ENCODE measurements at places on chromosomes 4 and X.
A peak's percentile ranks its signal among the peaks of the same experiment; 100 is the strongest.

DNA sequence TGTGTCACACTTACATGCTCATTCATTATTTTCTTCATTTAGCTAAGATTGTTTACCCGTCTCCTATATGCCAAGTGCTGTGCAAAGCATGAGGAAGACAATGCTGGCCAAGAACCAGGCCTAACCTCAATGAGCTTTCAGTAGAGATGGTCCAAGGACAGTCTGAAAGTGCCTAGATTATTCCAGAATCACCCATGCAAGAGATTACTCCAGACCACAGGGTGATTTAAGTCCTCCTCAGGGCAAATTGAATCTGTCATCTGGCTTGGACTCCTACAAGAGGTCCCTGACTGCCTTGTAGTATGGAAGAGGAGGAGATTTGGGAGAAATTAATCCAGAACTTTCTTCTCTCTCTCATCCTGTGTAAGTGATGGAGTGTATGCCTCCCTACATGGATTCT lies 99.4 kb upstream of the NDP start:
- DNase-seq, result no peak

DNA sequence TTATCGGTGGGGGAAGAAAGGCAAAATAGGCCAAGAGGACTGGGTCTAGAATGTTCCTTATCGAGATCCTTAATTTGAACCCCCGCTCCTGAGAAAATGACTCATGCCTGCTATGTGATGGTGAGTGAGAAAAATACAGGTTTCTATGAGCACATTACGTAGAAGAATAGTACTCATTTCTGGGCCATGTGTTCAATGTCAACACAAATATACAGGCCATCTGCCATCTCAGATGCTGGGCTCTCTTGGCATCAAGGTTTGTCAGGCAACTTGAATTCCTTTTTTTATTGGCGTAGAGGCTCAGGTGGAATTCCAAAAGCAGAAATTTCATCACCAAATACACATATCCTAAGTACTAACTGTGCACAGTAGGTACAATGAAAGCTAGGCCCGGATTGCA lies 81.4 kb upstream of the TRIM2 start:
- DNase-seq, result no peak

GRCh38 chr4:88523325-88524129 lies at the start of gene PYURF:
PYURF (minus strand) TSS chr4:88523776; CDS start chr4:88523700, 76 bp downstream.
- peak; percentile 90 for DNase-seq

DNA sequence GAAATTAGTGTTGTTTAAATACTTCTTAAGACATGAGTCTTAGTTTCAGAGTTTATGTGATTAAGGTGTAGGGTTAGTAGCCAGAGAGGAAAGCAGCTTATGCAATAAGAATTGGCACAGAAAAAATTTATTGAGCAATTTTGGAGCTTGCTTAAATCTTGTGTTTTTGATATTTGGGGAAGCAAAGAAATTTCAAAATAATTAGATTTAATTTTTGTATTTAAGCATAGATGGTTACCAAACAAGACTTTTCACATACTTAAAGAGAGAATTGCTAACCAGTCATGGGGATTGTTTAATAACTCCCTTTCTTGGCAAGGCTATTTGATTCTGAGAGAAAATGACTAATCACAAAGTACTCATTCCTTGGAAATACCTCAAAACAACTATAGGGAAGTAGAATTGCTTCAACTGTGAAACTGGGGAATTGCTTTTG lies 202.0 kb upstream of the GRID2 start:
- no peak for DNase-seq
